ENCODE measurements at places on chromosomes 12 and 14.

DNA sequence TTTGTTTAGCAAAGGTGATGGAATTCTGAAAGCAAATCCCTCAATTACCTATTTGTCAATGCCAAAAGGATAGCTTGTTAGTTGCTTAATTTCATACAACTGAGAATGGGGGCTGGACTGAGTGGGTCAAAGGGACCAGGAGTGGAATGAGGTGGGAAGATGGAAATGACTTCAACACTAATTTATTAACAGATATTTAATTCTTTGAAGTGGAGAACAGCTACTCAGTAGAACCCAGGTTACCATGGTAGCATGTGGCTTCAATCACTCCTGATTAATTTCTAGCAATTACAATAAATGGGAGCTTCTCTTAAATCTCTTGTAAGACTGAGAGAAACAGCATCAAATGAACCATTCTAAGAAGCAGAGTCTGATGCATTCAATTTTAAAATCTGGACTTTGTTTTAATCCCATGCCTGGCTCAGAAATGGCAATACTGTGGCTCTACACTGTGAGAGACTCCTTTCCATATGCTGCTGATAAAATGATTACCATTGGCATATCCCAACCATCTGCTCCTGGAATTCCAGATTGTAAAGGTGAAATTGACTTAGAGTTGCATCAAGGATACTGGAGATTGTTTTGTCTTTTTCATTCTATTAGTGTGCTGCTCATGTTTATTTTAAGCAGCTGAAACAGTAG, 607.8 kb downstream of the SNAPC1 start:
- no peak for DNase-seq

- DNase-seq, result no peak
Observed at GRCh38 chr12:9763025-9763424, 2.3 kb upstream of the CD69 start.

GRCh38 chr14:103624860-103625259, 4.2 kb upstream of the KLC1 start:
- no peak for DNase-seq

DNA sequence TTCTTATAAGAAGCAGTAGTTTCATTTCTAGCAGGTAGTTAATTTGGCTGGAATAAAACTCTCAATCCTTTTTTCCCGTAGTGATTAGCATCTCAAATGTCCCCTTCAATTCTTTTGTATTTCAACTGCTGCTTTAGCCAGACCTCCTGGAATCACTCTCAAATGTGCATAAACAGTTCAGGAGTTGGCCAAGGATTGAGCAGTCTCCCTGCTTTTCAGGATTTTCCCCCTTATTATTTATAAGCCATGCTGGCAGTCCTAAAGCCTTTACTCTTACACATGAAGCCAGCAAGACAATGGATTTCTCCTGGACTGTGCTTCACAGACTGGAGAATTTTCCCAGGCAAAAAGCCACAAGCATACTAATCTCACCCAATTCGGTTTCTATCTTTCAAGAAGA, 950.1 kb downstream of the VRK1 start:
- DNase-seq, result no peak

GRCh38 chr12:102903337-102904007, 13.6 kb downstream of the PAH start:
- no peak for DNase-seq

- no peak for DNase-seq
Observed at GRCh38 chr12:16602412-16602811, 3.5 kb downstream of the LMO3 start.

GRCh38 chr12:58847901-58848600, 72.3 kb downstream of the LRIG3 start:
- DNase-seq, result no peak

DNA sequence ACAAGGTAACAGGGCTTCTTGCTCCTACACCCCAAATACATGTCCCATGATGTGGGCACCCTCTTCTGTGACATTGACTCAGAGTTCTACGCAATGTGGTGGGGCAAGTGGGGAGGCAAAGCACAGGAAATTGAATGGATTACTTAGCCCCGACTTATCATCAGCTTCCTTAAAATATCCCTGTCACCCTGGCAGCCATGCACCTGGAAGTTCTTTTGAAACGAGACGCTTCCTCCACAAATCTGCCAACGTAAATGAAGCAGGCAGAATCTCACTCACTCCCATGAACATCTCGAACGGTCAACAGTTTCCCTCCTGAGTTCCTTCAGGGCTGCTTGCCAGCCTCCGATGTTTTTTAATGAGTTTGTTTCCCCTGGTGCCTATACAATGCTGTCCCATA, 33.5 kb downstream of the RNFT2 start:
- no peak for DNase-seq

DNA sequence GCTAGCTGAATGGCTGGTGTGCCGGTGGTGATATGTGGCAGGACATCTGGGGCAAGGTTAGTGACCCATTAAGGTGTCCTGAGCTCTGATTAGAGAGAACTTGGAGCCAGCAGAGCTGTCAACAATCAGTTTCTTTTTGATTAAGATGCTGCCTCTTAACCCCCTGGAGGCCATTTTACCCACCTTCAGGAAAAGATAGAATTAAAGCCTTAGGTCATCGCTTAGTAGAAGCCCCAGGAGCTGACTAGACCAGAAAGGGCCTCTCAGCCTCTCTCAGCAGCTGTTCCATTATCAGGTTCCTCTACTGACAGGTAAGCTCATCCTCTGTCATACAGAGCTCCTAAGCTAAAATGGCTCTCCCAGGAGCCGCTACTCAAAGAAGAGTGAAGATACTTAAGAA, 339.0 kb downstream of the FUT8 start:
- no peak for DNase-seq

- DNase-seq, result peak; percentile 20
Observed at GRCh38 chr14:53062856-53063255, 90.3 kb downstream of the DDHD1 start.

DNA sequence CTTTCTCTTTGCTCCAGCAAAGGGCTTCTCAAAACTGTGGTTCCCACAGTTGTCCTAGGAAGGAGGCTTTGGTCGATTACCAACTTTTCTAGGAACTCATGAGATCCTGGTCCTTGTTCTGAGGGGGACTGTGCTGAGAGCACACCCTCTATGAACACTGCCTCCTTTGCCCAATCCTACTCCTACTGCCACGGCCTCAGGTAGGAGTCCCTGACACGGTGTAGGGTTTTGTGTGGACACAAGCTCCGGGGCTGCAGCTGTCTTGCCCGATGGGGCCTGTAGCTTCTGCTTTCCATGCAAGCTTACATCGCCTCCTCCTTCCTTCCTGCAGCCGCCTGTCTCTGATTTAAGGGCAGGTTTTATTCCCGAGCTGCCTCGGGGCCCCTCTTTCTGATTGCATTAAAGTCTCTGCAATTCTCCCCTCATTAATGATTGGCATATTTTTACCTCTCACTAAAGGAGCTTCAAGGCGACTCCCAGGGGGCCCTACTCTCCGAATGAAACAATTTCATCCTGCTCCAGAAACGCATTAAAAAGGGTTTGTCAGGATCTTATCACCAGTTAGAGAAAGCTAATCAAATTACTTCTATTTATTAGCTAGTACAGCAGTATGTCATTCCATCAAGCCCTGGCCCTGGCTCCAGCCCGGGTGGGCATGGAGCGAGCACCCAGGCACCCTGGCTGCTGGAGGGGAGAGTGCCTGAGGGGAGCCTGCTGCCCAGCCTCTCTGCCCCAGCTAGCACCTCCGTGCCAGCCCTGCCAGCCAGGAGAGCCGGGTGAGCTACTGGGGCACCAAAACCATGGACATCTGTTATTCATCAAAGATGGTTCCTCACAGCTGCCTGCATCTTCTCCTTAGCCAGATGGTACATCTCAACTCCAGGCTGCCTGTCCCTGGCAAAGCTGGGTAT, 38.0 kb upstream of the ESRRB start:
- DNase-seq, result no peak

- no peak for DNase-seq
Observed at GRCh38 chr12:87382436-87382835, 646.8 kb downstream of the C12orf50 start.

DNA sequence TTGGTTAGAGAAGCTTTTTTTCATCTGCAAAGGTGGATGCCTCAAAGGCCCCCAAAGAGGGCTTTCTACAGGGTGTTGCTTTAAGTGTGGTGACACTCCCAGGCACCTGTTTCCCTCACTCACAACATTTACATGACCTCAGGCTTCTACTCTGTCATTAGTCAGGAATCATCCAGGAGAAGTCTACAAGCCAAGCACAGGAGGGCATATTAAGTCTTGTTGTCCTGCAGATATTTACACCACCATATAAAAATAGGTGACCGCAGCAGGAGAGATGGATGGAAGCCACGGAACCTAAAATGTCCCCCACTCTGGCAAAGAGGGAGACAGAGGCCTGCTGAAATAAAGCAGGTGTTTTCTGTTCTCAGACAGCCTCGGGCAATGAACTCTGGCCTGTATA, 7.5 kb upstream of the DPF3 start:
- no peak for DNase-seq

DNA sequence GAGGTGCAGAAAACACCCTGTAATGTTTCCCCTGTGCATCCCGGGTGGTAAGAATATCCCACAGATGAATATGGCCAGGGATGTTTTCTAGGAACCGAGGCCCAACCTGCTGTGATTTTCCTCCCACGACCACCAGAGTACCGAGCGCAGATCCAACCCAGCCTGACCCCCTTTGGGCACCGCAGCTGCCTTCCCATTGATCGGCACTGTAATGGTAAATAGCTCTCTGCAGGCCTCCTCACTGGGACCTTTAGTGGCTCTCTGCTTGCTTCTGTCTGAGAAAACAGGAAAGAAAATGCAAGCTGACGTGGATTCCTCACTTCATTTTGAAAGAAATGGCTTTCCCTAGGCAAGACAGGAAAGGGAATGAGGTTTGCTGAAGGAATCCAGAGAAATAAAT, 2.4 kb upstream of the RAB15 start:
- no peak for DNase-seq

DNA sequence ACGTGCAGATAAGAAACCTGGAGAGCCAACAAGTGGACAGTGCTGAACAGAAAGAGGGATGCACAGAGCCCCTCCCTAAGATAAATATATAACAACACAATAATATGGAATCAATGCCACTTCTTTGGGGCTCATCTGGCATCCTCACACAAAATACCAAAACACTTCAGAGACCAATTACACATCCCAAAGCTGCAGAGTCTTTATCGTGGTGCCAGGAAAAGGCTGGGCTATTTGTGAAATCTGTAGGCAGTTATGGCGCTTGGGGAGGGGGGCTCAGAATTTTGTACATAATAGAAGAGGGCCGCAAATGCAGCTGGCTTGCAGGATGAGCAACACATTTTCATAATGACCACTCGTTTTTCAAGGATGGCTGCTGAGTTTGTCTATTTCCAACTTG, 160.4 kb upstream of the NOS1 start:
- no peak for DNase-seq

DNA sequence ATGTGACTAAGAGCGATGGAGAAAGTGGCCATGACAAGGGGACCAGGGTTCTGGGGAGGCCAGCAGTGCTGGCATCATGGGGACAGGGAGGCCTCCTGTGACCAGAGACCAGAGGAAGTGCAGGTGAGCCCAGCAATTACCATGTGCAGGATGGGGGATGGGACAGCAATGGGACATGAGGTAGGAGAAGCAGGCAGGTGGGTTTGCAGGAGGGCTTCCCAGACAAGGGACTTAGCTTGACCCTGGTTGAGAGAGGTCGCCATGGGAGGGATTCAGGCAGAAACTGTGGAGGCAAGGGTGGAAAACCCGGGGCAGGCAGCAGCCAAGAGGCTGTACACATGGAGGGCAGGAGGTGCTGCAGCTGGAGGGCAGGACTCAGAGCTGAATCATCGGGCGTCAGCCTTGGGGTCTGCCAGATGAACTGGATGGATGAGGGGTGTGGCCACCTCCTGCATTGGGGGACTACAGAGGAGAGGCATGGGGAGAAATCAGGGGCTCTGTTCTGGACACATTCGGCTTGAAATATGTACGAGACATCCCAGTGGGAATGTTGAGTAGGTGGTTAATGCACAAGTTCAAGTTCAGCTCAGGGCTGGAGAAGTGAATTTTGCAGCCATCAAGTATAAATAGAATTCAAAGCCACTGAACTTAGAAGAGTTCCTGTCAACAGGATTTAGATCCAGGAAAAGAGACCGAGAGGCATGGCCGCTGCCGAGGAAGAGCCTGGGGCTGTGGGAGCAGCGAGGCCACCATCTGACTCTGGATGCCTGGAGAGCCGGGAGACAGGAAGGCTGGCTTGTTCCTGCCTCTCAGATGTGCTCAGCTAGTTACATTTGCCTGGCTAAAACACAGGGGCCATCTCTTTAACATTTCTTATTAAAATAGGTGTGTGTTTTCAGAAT, 36.6 kb downstream of the SFSWAP start:
- no peak for DNase-seq

- no peak for DNase-seq
Observed at GRCh38 chr12:12207746-12208145, 59.1 kb downstream of the LRP6 start.

DNA sequence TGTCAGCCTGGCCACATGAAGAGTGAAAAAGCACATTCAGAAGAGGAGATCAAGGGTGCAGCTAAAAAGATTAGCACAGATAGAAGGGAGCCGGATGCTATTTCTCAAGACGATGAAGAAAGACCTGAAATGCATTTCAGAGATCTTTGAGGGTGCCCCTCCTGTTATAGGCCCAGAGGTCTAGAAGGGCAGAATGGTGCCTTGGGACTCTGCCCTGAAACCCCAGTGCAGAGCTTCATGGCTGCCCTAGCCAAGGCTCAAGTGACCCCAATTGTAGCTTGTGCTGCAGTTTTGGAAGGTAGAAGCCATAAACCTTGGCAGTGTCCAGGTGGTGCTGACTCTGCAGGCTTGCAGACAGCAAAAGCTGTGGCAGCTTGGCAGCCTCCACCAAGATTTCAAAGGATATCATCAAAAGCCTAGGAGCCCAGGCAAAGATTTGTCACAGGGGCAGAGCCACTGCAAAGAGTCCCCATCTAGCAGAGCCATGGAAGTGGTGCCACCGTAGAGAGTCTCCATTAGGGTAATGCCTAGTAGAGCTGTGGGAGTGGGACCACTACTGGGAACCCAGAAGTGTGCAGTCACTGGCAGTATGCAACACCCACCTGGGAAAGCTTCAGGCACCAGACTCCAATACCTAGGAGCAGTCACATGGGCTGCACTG, 6.4 kb downstream of the LACRT start:
- no peak for DNase-seq

- no peak for DNase-seq
Observed at GRCh38 chr14:71194251-71194650, 287.0 kb downstream of the PCNX1 start.

GRCh38 chr12:107373238-107373809, 280.0 kb upstream of the CRY1 start:
- DNase-seq, result no peak

DNA sequence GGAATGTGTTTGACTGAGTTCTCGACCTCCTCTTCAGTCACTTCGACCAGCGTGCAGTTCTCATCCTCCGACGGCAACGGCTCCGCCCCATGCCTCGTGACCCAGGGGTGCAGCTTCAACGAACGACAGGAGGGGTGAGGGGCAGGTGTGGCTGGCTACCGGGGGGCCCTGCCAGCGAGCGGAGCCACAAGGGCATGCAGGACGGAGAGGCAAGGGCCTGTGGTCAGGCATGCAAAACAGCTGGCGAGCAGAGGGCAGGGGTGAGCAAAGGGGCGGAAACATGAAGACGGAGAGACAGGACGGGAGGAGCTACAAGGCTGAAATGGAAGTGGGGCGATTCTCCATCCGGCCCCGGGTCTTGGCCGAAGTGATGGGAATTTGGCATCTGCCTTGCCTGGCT, 38.7 kb downstream of the P2RX4 start:
- DNase-seq, result no peak

GRCh38 chr14:99793213-99794150, at the start of gene EML1:
EML1 (plus strand) TSS chr14:99793413; CDS start chr14:99793477, 64 bp downstream.
- DNase-seq, result peak; percentile 64

Data from fibroblast of skin of left quadriceps (primary cell).